ENCODE measurements at places on chromosomes 4 and X.

GRCh38 chrX:47384502-47384901 lies 14.1 kb downstream of the ZNF157 start:
- DNase-seq: peak; percentile 62

GRCh38 chr4:14908635-14909034 lies 93.6 kb upstream of the CPEB2 start:
- DNase-seq: no peak

DNA sequence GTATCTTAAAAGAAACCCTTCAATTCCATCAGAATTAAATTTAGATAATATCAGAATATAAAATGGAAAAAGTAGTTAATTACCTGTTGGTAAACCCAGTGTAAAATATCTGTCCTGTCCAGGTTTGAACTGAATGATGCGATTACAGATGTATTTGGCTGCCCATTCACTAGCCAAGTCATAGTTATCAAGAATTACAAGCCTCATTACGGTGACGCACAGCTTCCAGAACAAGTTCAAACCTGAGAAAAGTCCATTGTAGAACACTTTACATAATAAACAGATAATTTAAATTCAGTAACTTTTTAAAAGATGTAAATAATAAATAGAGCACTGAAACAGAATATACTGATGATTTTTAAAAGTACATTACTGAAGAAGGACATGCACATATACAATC lies 4.4 kb downstream of the GNPDA2 start:
- DNase-seq: no peak

DNA sequence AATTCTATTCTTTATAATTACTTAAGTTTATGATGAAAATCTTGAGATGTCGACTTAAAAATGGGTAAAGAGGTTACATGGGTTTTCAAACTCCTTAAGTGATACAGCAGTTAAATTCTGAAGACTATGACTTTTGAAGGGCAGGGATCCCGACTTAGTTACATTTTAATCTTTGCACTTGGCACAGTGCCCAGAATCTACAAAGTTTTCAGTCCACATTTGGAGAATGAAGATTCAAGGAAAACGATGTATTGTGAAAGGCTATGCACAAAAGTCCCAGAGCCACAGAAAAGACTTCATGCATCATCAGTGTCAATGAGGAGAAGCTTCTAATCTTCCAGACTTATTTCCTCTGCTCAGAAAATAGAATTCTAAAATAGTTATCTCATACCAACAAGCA lies 36.3 kb upstream of the GRPR start:
- no peak for DNase-seq

DNA sequence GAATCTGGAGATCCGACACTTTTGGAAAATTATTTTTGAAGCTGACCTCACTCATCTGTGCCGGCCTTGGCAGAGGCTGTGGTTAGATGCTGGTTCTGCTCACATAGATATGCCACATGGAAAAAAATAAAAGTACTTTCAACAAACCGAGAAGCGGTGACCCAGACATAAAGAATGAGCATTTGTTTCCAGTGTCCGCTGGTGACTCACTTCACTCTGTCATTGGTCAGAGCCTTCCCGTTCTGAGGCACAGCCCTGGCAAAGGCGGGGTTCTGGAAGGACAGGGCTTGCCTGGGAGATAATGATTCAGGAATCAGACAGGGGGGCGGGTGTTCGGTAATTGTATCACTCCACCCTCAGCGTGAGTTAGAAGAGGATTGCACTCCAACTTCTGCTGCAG lies 172.4 kb upstream of the MXRA5 start:
- no peak for DNase-seq

DNA sequence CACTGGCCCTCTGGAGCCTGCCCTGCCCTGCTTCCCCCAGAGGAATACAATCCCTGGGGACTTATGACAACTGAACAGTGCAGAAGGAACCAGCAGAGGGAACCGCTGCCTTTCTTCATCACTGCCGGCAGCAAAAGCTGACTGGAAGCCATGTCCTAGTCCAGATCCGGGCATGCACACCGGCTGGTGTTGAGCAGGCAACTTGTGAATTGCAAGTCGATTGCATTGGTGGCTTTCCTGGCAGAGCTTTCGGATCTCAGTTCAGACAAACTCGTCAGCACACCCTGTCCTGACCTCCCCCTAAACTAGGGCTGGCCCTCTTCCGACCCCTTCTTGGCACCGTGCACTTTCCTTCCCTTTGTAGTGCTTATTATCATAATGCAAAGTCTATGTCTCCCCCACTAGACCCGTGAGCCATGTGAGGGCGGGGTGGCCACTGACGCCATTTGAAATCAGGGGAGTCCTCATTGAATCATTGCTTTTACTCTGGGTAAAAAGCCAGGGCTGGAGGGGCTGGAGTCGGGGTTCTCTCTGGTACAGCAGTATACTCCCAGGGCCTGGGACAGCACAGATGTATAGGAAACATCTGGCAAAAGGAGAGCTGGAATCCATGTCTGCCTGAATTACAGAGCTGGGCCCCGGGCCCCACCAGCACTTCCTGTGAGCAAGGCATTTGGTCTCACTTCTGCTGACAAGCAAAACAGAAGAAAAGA lies 1.8 kb downstream of the ARHGAP4 start:
- no peak for DNase-seq

- no peak for DNase-seq
Measured at GRCh38 chr4:88002786-88003185, 4.6 kb upstream of the PKD2 start.

DNA sequence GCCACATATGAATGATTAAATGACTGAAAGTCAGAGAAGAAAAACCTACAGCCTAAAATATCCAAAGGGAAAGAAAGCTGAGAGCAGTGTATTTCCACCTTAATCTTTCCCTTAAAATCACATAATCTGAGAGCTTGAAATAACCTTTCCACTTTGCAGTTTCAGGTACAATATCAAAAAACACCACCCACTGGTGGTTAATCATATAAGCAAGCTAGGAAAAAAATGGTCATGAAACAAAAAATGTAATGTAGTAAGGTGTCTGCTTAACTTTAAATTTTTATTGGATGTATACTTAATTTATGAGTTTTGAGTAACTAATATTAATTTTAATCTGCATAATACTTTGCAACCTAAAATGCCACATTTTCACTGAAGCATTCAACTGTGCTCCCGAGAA lies 3.2 kb downstream of the PRDM5 start:
- DNase-seq: no peak

Data from activated naive CD4-positive, alpha-beta T cell treated with anti-CD3 and anti-CD28 coated beads, Interleukin-2, amount 50 U/mL, for 16 hours (primary cell).